ENCODE measurements at places on chromosomes 4 and X.

DNA sequence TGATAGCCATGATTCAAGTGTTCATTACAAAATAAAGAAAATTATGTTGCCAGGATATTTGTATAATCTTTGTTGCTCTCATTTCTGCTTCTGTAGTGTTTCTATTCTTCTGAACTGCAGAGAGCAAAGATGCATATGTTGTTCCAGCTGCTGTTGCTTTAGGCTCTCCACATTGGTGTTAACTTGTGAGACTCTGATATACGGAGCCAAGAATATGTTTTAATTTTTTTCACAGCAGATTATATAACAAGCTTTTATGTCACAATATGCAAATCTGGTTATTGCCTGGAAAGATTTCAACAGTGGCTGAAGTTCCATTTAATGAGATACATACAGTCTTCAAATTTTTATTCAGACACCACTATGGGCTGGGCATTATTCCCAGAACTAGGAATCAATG lies 655.0 kb downstream of the GRXCR1 start:
- no peak for DNase-seq

GRCh38 chrX:30576881-30577280 lies 685 bp downstream of the TASL start:
- no peak for DNase-seq

- no peak for DNase-seq
Measured at GRCh38 chrX:129091097-129091496, 432.2 kb downstream of the SMARCA1 start.

DNA sequence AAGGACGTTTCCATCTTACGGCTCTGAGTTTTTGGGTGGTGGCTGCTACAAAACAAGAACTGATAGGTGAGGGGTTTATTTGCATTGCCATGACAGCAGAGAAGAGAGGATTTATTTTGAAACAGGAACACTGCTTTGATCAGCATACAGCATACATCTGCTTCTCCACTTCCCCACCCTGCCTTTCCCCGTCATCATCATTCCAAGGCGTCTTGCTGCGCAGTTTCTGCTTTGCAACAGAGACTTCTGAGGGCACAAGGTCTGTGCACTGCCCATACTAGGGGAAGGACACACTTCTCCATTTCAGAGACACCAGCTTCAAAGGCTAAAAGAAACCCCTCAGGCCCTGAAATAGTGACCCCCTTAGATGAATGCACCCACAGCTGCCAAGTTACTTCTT lies 19.1 kb downstream of the STARD8 start:
- DNase-seq = no peak

DNA sequence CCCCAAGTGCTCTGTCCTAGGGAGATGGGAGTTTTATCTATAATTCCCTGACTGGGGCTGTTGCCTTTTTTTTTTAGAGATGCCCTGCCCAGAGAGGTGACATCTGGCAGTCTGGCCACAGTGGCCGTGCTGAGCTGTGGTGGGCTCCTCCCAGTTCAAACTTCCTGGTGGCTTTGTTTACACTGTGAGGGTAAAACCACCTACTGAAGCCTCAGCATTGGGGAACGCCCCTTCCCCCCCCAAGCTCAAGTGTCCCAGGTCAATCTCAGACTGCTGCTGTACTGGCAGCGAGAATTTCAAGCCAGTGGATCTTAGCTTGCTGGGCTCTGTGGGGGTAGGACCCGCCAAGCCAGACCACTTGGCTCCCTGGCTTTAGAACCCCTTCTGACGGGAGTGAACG lies 38.3 kb upstream of the CBLL2 start:
- DNase-seq = no peak

- DNase-seq = no peak
Measured at GRCh38 chr4:3410401-3411135, 31.2 kb upstream of the HGFAC start.

GRCh38 chrX:150465326-150465725 lies 102.2 kb downstream of the MAMLD1 start:
- DNase-seq = no peak

DNA sequence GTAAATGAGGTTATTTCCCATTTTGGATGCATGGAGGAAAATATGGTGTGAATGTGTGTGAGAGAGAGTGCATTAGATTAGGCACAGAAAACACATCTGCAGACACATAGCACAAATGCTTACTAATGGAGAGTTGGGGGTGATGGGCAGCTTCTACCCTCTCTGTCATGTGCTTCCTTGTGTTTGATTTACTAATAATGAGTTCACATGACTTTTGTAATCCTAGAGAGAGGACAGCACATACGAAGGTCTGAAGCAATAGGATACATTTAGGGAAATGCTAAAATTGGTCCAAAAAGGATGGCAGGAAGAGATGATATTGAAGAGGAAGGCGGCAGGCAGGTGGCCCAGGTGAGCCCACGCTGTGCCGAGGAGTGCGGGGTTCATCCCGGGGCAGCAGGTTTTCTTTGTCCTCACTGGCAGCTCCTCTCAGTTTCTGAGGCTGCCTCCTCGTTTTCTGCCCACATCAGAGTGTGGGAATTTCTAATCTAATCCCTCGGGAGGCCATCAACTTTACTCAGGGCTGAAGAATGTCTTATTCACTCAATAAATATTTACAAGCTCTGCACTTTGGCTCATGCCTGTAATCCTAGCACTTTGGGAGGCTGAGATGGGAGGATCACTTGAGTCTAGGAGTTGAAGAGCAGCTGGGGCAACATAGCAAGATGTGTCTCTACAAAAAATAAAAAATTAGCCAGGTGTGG lies 15.9 kb upstream of the MAP9 start:
- no peak for DNase-seq

GRCh38 chr4:3791910-3792542 lies 25.8 kb downstream of the ADRA2C start:
- DNase-seq = no peak

GRCh38 chr4:103443324-103443723 lies 245.2 kb upstream of the CENPE start:
- DNase-seq = no peak

GRCh38 chr4:74583757-74584156 lies 138.8 kb downstream of the AREG start:
- DNase-seq = no peak

- no peak for DNase-seq
Measured at GRCh38 chr4:4256799-4257198, 8.8 kb upstream of the TMEM128 start.

DNA sequence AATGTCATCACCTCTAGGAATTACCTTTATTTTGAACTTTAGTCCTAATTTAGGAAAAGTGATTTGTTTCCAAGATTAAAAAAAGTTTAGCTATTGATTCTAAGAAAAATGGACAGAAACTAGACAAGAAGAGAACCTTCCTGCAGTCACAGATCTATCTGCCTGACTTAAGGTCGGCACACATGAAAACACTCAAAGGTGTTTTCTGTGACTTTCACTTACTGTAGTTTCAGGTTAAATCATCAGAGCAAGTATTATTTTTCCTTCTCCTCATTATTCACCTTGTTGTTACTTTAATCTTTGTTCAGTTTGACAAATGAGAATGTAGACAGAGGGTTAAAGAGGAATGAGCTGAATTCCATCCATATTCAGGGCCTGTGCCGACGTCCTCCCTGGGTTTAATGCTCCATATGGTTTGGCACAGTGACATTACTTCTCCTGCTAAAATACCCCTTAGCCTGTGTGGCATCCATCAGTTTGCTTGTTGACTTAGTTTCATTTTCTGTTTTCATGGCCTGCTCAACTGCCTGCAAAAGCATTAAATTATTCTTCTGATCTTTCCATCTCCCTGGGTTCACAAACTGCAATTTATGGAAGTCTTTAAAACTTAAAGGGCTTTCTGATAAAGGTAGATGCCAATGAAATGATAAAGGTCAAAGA lies 352.7 kb downstream of the NKX6-1 start:
- DNase-seq = no peak

DNA sequence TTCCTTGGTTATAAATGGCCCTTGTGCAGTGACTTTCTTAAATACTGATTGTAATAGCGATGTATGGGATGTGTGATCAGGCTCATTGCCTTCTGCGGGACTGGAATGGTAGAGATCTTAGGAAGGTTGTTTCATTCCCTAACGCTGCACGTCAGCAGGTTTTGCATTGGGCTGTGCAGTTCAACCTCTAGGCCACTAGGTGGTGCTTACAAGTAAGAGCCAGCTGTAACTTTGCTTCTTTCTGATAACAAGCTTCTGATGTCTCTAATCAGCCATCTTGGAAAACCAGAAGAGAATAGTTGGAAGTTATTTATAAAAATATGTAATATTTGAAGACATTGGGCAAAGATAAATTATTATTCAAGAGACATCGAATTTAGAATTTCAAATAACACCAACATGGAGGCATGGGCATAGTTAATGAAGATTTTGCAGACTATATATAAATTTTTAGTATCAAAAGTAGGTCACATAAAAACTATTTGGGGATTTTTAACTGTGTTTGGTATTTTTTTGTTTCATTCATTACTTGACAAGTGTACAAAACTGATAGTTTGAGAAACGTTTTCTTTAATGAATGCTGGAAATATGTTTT lies 339.7 kb upstream of the PCDH7 start:
- no peak for DNase-seq

- DNase-seq = no peak
Measured at GRCh38 chr4:36310216-36310615, 28.8 kb downstream of the DTHD1 start.

DNA sequence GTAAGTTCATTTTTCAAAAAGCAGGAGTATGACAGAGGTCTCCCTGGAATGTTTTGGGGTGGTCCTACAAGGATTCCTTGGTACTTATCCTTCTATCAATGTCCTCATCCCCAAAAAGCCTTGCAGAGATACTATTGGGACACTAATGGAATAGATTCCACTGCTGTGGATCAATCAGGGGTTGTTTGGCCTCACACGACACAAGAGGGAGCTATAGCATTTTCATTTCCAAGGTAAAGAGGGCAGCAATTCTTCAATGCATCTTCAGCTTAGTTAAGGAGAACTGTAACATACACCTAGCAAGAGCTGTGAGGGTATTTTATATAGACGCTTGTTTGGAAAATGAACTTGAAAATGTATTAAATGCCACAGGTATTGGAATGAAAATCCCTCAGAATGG lies 50.9 kb downstream of the USP26 start:
- no peak for DNase-seq

- no peak for DNase-seq
Measured at GRCh38 chrX:44017676-44018075, 44.5 kb upstream of the NDP start.

- DNase-seq = no peak
Measured at GRCh38 chr4:143364063-143364462, 27.4 kb downstream of the GAB1 start.
